ENCODE measurements at places on chromosomes 5 and 9. TPM values are rescaled to one million over a fixed set of nuclear protein-coding genes. Genes with fewer than 3 reads are reported as not detected.

The SLC28A3 gene
- not detected for total RNA-seq

The TMEM232 gene
- total RNA-seq: 2.3 TPM

The PCDHB4 gene
- total RNA-seq: 2.8 TPM

The WDR38 gene
- not detected for total RNA-seq

The NHP2 gene
- 154 TPM for total RNA-seq

The MYO10 gene
- 9.9 TPM for total RNA-seq

The SOHLH1 gene
- not detected for total RNA-seq

The GPR21 gene
- total RNA-seq: 0.88 TPM

The ANKRD18B gene
- not detected for total RNA-seq

The TNC gene
- total RNA-seq: 2.4 TPM

The ZNF300 gene
- 4.9 TPM for total RNA-seq

Data from subcutaneous adipose tissue (tissue), 4 donors.